Hepatic stellate cell (primary cell): ENCODE measurements at places on chromosomes 7 and 10.
A peak's percentile ranks its signal among the peaks of the same experiment; 100 is the strongest.

DNA sequence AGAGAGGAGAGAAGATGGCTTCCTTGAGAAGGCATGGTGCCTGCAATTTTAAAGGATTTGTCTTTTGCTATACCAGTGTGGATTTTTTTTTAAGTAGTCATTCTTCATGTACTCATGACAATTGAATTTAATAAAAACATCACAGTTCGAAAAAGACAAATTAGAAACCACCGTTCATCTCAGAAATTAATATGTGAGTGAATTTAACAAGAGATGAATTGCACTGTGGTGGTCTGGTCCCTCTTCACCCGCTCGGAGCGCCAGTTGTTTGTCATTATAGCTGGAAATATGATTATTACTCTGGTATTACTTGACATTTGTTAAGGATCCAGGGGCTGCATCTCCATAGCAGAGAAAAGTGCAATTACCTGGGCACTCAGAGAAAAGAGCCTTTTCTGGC, 91.9 kb downstream of the LRRC18 start:
- no peak for DNase-seq

DNA sequence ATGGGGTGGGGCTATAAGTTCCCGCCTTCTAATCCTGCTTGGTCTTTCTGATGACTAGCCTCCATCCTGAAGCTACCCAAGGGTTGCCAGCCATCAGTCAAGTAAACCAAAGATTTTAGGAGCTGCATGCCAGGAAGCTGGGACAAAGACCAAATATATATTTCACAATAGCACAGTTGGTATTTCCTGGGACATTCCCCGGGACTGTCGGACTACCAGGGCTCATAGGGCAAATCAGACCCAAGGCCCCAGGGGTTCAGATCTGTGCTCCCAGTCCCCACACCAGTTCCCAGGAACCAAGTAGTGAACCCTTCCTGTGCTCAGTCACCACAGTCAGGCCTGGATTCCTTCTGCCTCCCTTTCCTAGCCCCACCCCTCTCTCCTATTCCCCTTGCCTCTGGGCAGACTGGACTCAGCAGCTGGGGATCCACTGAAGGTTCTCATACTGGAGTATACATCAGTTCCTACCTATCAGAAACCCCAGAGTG, 5.7 kb upstream of the CXCL12 start:
- peak; percentile 35 for DNase-seq

GRCh38 chr7:99455874-99456273, 10.1 kb downstream of the ATP5MF start:
- no peak for DNase-seq

GRCh38 chr7:157490465-157490912, 153.7 kb downstream of the DNAJB6 start:
- DNase-seq = no peak

DNA sequence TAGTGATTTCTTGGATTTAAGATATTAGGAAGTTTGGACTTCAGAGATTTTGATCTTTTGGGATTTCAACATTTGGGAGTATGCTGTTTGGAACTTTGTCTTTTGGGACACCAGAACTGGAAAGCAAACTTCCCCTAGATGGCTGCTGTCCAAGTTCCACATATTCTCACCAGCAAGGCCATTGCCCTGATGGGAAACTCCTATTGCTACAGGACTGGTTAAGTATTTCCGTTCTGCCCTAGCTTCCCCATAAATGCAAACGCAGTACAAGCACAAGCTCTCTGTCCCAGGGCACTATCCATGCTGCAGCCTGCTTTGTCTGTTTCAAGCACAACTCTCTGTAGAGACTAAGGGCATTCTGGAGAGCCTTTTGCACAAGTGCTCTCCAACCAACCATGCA, 79.3 kb upstream of the SLC25A13 start:
- DNase-seq = no peak

DNA sequence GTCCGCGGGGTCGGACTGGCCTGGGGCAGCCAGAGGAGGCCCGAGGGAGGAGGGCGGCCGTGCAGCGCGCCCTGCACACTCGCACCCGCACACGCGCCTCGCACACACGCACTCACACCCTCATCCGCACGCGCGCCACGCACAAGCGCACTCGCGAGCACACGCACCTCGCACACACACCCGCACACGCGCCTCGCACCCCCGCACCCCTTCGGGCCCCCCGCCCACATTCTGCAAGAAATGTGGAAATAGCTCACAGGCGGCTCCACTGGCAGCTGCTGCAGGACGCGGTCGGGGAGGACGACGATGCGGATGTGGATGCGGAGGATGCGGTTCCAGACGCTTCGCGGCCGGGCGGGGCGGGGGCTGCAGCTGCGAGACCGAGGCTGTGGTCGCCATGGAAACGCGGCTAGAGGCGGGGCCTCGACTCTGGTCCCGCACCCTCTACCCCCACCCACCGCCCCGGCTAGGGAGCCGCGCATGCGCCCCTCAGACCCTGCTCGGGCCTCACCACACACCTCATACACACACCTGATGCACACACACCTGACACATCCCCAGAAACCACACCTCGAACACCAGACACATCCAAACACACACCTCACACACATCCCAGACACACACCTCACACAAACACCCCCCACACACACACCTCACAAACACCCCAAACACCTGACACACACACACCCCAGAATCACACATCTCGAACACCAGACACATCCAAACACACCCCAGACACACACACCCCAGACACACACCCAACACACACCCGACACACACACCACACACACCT, at the start of gene CALY:
Gene CALY, minus strand, starts transcription at position 320 of the 793 bp plus-strand sequence. CDS start 7,907 bp downstream, outside the sequence.
- no peak for DNase-seq

- DNase-seq = no peak
Measured at GRCh38 chr10:60872451-60872850, 71.5 kb downstream of the RHOBTB1 start.

DNA sequence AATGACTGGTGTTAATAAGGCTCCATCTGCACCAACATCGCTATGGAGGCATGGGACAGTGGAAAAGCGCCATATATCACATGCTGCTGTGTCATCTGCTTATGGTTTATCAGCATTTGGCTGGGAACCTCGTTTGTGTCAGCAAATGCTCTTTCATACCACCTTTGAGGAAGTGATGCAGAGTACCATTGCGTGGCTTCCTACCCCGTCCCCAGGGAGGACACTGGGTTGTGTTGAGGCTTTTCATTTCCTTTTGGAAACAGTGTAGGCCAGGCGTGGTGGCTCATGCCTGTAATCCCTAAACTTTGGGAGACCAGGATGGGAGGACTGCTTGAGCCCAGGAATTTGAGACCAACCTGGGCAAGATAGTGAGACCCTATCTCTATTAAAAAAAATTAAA, 6.8 kb downstream of the TACR2 start:
- DNase-seq = no peak

- no peak for DNase-seq
Measured at GRCh38 chr7:5615190-5616070, 166.0 kb downstream of the RNF216 start.

GRCh38 chr7:2716906-2717292, 28.9 kb downstream of the AMZ1 start:
- DNase-seq = no peak

DNA sequence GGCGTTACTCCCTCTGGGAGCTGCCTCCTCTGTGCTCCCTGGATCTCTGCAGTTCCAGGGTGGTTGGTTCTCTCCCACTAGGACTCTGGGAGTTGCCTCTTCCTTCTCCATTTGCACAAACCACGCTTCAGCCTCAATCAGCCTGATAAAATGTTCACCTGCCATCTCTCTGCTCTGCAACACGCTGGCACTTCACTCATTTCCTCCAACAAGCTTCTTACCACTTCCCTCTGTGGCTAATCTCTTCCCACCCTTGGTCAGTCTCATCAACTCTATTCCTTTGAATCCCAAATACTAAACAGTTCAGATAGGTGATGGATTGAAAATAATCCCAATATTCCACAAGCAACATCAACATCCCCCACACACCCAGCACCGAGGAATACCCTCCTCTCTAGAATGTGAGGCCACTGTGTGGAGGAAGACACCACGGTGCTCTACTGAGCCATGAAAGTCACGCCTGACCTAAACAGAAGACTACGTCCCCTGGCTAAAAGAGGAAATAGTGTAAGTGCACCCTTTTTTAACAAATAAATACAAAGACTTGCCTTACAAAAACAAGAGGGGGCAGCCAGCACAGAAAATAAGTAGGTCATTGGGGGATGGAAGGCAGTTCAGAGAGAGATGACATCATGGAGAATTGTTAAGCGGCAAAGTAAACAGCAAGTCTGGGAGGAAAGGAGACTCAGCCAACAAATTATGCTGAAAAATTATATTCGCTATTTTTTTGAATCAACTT, 1.9 kb upstream of the FAM170B start:
- DNase-seq = no peak

DNA sequence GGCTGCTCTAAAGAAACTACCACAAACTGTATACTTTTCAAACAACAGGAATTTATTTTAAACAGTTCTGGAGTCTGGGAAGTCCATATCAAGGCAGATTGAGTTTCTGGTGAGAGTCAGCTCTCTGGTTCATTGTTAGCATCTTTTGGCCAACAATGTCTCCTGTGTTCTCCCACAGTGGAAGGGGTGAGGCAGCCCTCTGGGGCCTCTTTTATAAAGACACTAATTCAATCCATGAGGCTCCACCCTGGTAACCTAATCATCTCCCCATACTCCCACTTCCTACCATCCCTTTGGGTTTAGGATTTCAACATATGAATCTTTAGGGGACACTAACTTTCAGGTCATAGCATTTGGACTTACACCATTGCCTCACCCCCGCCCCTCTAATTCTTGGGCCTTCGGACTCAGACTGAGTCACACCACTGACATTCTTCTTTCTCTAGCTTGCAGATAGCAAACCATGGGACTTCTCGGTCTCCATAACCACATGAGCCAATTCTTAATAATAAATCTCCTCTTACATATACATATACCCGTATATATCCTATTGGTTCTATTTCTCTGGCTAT, 64.3 kb upstream of the ANTXRL start:
- DNase-seq = no peak

- no peak for DNase-seq
Measured at GRCh38 chr7:32941681-32942414, 15.4 kb upstream of the FKBP9 start.

GRCh38 chr10:1365540-1366321, 309.5 kb downstream of the WDR37 start:
- DNase-seq = no peak
